ENCODE measurements at places on chromosomes 4 and X. TPM values are rescaled to one million over a fixed set of nuclear protein-coding genes. Genes with fewer than 3 reads are reported as not detected.

MTNR1A gene
- not detected for total RNA-seq

GPR78 gene
- total RNA-seq, result not detected

TRIM61 gene
- total RNA-seq, result 2.3 TPM

NR3C2 gene
- total RNA-seq, result 23.9 TPM

EPHA5 gene
- not detected for total RNA-seq

ZMAT1 gene
- total RNA-seq, result 5.6 TPM

TCEAL7 gene
- total RNA-seq, result 2.6 TPM

DDX53 gene
- total RNA-seq, result not detected

HTN3 gene
- not detected for total RNA-seq

CT45A3 gene
- total RNA-seq, result not detected

GAGE2A gene
- not detected for total RNA-seq

PRR32 gene
- total RNA-seq, result not detected

POU4F2 gene
- not detected for total RNA-seq

GRCh38 chr4:10225096-10225495 is 108.5 kb upstream of the WDR1 start:
- no peak for DNase-seq
- no peaks in the 10 kb centered on the region for H3K27me3 ChIP-seq
- H3K4me1 ChIP-seq, result no peaks in the 10 kb centered on the region
- H3K36me3 ChIP-seq, result no peaks in the 10 kb centered on the region
- no peak overlapping the region for H3K4me3 ChIP-seq

DNA sequence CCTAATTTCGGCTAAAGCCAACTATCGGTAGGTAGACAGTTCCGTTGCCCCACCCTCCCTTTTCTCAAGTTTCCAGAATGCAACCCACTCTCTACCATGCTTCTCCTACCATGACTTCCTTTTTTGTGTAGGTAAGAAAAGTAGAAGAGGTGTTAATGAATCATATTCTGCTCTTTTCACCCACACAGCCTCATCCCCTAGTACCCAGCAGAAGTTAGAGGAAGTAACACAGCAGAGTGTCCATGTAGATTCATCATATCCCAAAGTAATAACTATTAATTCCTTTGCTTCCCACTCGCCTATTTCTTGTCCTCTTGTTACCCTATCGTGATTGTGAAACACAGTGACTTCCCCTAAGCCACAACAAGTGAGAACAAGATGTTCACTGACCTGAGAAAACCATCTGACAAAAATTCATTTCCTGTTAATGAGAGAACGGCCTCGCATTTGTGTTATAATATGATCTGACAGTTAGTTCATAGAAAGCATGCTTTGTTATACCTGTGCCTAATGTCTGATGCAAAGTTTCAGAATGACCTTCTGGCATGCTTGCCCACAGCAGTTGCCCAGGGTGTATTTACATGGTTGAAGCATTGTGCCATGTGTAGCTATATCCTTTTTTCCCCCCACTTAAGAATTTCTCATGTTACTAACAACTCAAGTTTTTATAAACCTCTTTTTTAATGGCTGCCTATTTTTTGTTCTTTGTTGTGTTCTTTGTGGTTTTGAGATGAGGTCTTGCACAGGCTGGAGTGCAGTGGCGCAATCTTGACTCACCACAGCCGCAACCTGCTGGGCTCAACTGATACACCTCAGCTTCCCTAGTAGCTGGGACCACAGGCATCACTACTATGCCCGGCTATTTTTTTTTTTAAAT is 185.6 kb downstream of the RAP1GDS1 start:
- no peaks in the 10 kb centered on the region for H3K27me3 ChIP-seq
- no peak overlapping the region for H3K27ac ChIP-seq
- H3K4me3 ChIP-seq, result no peak overlapping the region
- H3K36me3 ChIP-seq, result peaks cover 16% of the 10 kb centered on the region
- DNase-seq, result no peak

GRCh38 chrX:8639949-8640475 is 91.9 kb downstream of the ANOS1 start:
- H3K4me1 ChIP-seq, result no peaks in the 10 kb centered on the region
- H3K4me3 ChIP-seq, result no peak overlapping the region
- DNase-seq, result no peak

GRCh38 chr4:84151574-84151973 is 347.5 kb downstream of the NKX6-1 start:
- H3K27me3 ChIP-seq, result no peaks in the 10 kb centered on the region
- no peak overlapping the region for H3K4me3 ChIP-seq
- no peaks in the 10 kb centered on the region for H3K36me3 ChIP-seq
- DNase-seq, result no peak
- H3K4me1 ChIP-seq, result no peaks in the 10 kb centered on the region

DNA sequence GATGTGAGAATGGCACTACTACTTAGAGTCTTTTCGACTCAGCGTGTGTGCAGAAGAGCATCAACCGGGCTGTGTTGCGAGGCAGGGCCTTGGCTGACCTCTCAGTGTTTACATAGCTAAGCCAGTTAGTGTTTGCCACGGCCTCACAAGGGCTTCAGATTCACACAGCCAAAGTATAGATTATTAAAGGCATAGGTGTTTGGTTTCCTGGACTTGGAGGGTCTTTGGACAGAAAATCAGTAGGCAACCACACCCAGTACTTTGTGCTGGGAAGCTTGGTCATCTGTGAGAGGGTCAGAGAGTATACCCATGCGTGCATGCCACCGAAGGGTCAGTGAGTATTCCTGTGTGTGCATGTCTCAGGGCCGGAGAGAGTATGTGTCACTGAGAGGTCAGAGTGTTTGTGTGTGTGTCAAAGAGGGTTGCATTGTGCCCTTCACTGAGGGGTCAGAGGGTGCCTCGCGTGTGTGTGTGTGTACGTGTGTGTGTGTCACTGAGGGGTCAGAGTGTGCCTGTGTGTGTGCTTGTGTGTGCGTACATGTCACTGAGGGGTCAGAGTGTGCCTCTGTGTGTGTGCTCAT is 69.7 kb upstream of the MSANTD1 start:
- H3K27ac ChIP-seq, result no peak overlapping the region
- H3K4me3 ChIP-seq, result no peak overlapping the region
- H3K4me1 ChIP-seq, result peaks cover 4% of the 10 kb centered on the region
- DNase-seq, result no peak
- H3K36me3 ChIP-seq, result peaks cover 86% of the 10 kb centered on the region
- no peaks in the 10 kb centered on the region for H3K27me3 ChIP-seq

DNA sequence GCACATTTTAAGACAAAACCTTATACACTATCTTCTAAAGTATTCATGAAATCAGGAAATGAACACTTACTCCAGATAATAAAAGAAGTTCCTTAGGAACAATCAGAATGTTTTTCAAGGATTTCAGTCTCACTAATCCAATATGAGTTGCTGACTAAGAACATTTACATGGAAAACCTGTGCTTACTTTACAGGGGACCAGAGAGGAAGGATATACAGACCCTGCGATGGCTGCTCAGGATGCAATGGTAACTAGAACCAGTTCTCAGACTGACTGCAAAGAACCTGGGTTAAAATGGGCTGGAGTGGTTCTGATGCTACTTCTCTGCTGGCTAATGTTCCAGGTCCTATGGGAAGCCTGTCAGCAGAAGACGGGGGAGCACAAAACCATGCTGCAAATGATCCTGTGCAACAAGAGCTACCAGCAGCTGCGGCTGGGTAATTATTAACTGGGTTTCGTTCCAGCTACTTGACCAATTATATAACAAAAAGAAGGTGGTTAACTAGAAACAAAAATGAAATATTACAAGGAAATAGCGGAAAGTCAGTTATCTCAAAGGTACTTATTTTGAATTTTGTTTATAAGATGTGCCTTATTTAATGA is 85.3 kb downstream of the ANXA10 start:
- H3K27ac ChIP-seq, result no peak overlapping the region
- no peak for DNase-seq
- no peak overlapping the region for H3K4me3 ChIP-seq
- no peaks in the 10 kb centered on the region for H3K4me1 ChIP-seq

DNA sequence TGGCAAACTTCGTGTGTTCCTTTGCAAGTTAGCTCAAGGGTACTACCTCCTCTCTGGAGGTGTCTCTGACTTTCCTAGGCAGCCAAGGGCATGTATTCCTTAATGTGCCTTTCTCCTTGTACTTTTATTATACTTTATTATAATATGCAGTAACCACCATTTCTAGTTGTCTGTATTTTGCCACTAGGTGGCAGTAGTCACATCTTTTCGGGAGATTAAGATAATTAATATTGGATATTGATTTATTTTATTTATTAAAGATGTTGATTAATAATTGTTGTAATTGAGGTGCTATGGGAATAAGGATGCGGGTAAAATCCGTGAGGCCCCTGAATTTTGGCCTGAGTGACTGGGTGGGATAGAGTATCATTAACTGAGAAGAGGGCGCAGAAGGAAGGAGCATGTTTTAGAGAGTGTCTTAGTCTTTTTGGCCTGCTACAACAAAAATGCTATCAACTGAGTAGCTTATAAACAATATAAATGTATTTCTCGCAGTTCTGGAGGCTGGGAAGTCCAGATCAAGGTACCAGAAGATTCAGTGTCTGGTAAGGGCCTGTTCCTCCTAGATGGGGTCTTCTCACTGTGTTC is 153.3 kb downstream of the TMEM164 start:
- H3K27me3 ChIP-seq, result no peaks in the 10 kb centered on the region
- no peak overlapping the region for H3K4me3 ChIP-seq
- DNase-seq, result no peak
- H3K36me3 ChIP-seq, result no peaks in the 10 kb centered on the region

GRCh38 chrX:11781734-11782370 is 23.8 kb downstream of the MSL3 start:
- no peak overlapping the region for H3K27ac ChIP-seq
- no peak overlapping the region for H3K4me3 ChIP-seq
- no peaks in the 10 kb centered on the region for H3K27me3 ChIP-seq
- no peaks in the 10 kb centered on the region for H3K4me1 ChIP-seq

GRCh38 chr4:94036964-94037363 is 170.7 kb upstream of the SMARCAD1 start:
- no peaks in the 10 kb centered on the region for H3K4me1 ChIP-seq
- no peak overlapping the region for H3K27ac ChIP-seq
- no peak overlapping the region for H3K4me3 ChIP-seq

DNA sequence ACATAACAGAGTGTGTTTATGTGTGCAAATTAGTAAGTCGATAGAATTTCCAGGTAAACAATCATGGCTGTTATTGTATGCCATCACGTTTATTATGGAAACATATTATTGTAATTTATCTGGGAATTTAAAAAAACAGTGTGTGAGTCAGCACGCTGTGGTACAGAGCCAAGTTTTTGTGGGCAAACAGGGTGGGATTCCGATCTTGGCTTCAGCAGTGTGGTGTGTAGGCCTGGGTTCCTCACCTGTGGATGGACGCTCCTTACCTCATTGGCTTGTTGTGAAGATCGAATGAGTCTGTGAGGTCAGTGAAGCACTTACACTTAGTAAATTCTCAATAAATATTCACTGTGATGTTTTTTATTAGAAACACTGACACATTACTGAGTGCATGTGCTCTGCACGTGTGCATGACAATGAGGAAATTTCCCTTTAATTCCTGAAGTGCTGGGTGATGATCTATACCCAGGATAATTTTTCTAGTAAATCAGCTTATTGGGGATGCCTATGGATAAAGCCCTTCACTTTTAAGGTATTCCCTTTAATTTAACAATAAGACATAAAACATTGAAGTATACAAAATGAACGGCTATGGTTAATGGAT is 36.4 kb downstream of the SLIT2 start:
- no peaks in the 10 kb centered on the region for H3K4me1 ChIP-seq
- DNase-seq, result no peak
- H3K4me3 ChIP-seq, result no peak overlapping the region
- no peak overlapping the region for H3K27ac ChIP-seq

DNA sequence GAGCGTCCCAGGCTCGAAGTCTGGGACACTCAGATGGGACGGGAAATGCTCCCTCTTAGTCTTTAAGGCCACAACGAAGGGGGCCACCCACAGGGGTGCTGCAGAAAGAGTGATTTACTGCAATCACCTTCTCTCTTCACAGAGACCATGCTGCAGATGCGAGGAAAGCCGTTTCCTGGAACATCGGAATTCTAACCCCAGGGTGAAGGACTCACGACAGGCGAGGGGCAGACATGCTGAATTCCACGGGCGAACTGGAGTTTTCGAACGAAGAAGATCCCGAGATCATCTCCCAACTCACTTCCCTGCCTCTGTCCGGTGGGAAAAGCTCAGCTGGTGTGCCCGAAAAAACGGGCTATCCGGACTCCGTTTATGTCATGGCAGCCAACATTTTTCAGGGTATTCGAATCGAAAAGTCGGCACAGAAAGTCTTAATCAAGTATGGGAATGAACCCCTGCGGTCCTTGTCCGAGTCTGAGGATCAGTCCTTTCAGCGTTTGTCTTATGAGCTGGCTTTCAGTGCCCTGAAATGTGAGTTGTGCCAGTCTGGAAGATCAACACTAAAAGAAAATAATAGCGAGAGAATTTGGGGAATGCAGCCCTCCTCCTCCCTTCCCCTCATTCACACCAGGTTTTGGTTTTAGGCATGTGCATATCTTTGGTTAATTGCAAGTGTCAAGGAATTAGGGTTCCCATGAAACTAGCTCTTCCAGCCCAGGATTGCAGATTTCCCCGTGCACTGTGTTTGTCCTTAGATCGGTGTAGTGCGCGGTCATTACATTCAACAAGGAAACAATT is 905 bp downstream of the NSUN7 start:
- peak overlapping the region; percentile 66 for H3K4me3 ChIP-seq
- no peak overlapping the region for H3K27ac ChIP-seq
- H3K27me3 ChIP-seq, result peaks cover 58% of the 10 kb centered on the region
- DNase-seq, result no peak
- peaks cover 18% of the 10 kb centered on the region for H3K4me1 ChIP-seq

DNA sequence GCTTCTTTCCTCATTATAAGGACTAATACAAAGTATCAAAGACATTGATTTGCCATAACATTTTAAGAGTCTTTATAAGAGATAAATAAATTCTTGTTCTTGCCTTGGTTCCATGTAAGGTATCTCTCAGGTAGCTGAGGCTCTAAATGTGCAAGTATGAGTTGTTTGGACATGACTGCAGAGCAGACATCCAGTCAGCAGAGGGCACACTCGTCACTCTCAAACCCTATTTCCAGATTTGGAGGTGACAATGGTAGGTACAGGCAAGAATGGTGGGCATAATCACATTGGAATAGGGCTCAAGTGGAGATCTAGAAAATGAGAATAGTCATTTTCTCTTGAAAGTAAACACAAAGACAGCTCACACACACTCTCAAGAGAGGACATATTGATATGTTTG is 133.3 kb upstream of the ZIC3 start:
- H3K27ac ChIP-seq, result no peak overlapping the region
- peaks cover 33% of the 10 kb centered on the region for H3K27me3 ChIP-seq
- H3K36me3 ChIP-seq, result no peaks in the 10 kb centered on the region
- no peak for DNase-seq
- H3K4me3 ChIP-seq, result no peak overlapping the region

- H3K27me3 ChIP-seq, result no peaks in the 10 kb centered on the region
- H3K27ac ChIP-seq, result no peak overlapping the region
- no peak overlapping the region for H3K4me3 ChIP-seq
- no peaks in the 10 kb centered on the region for H3K4me1 ChIP-seq
Observed at GRCh38 chrX:49312176-49312575, 8.7 kb downstream of the GAGE10 start.

DNA sequence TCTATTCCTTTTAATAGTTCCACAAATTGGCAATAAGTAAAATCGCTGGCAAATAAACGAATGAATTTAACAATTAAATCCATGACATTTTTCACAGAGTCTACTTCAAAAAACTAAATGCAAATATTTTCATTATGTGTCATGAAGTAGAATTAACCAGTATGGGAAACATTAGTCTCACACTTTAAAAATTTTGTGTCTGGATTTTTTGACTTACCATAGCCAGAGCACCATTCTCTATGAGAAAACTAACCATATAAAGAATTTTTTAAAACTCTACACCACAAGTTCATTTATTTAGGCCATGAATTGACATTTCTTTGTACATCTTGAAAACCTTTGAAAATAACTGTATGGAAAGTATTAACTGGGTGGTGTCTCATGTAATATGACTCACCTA is 41.2 kb downstream of the PRDM5 start:
- no peak overlapping the region for H3K4me3 ChIP-seq
- no peak overlapping the region for H3K27ac ChIP-seq
- peaks cover 18% of the 10 kb centered on the region for H3K36me3 ChIP-seq
- H3K4me1 ChIP-seq, result no peaks in the 10 kb centered on the region
- H3K27me3 ChIP-seq, result no peaks in the 10 kb centered on the region

Measured in left ventricle myocardium inferior (tissue), 1 donor.